ENCODE measurements at places on chromosomes 12 and 14.

GRCh38 chr14:81673930-81674329, 140.3 kb upstream of the SEL1L start:
- DNase-seq, result no peak

- no peak for DNase-seq
These were observed 20.1 kb upstream of the OR6J1 start for GRCh38 chr14:22664261-22664660.

DNA sequence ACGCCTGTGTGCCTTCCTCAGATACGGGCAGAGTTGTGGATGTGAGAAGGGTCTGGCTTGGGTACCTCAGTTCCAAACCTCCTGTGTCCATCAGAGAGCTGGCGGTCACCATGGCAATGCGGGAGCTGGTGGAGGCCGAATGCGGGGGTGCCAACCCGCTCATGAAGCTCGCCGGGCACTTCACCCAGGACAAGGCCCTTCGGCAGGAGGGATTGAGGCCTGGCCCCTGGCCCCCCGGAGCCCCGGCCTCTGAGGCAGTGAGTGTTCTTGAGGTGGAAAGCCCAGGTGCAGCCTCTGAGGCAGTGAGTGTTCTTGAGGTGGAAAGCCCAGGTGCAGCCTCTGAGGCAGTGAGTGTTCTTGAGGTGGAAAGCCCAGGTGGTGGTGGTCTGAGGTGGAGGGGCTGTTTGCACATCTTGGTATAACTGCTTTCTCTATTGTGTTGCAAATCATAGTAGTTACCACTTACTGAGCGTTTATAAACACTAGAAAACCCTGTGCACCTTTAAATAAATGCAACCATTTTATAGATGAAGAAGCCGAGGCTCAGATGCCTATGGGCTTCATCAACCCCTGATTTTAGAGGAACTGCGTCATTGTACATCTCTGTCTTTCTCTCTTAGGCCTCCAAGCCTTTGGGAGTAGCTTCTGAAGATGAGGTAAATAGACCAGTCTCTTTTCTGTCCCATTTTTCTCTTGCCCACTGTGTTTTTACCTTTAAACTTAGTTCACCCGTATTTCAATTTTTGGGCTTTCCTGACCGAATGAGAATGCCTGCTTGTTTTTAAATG, 976 bp downstream of the PEX5 start:
- no peak for DNase-seq

- DNase-seq, result no peak
These were observed 18.5 kb upstream of the DUSP6 start for GRCh38 chr12:89370850-89371249.

DNA sequence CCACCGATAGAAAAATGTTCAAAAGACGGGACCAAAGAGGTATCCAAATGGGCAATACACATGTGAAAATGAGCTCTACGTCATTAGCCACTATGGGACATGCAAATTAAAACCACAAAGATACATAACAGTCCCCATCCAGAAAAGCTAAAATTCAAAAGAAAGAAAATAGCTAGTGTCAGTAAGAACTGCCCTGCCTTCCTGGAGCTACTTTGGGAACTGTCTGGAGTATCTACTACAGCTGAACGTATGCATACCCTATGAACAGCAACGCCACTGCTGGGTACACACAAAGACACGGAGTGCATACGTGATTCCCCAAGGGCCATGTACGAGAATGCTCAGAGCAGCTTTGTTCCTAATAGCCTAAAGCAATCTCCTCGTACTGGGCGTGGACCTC, 25.8 kb upstream of the KRT77 start:
- no peak for DNase-seq

DNA sequence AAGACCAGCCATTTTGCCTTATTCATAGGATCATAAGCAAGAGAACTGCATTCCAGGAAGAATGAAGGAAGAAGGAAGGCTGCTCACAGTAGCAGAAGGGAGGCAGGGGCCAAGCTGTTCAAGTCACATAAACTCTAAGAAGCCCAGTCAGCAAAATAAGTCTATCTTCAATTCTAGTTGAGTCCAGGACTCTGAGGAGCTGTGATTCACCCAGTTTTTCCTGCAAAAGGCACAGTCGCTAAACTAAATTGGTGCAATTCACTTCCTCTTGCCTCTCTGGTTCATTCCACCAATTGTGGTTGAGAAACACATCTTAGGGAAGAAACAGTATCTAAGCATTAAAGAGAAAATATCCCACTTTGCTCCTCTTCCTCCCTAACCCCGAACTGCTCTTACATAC, 9.8 kb downstream of the ZNF641 start:
- DNase-seq, result no peak

GRCh38 chr14:78154827-78155226, 15.3 kb upstream of the NRXN3 start:
- no peak for DNase-seq
